ENCODE measurements at places on chromosomes 2 and 18.

DNA sequence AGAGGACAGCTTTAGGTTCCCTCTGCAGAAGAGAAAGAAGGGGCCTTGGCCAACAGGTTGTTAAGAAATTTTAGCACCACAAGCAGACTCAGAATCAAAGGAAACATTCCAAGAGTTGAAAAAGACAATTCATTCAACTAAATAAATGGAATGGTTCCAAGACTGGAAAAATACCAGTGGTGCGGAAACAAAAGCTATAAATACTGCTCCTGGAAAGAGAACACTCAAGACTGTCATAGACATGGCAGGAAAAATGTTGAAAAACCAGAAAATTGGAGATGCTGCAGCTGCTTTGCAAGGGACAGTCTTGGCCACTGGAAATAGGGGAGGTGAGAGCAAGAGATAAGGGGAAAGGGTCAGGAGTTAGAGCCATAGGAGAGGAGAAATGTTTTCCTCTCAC, 312.7 kb upstream of the CYRIA start:
- no peak for DNase-seq

GRCh38 chr2:59025157-59025757, 784.1 kb upstream of the FANCL start:
- peak; percentile 64 for DNase-seq

DNA sequence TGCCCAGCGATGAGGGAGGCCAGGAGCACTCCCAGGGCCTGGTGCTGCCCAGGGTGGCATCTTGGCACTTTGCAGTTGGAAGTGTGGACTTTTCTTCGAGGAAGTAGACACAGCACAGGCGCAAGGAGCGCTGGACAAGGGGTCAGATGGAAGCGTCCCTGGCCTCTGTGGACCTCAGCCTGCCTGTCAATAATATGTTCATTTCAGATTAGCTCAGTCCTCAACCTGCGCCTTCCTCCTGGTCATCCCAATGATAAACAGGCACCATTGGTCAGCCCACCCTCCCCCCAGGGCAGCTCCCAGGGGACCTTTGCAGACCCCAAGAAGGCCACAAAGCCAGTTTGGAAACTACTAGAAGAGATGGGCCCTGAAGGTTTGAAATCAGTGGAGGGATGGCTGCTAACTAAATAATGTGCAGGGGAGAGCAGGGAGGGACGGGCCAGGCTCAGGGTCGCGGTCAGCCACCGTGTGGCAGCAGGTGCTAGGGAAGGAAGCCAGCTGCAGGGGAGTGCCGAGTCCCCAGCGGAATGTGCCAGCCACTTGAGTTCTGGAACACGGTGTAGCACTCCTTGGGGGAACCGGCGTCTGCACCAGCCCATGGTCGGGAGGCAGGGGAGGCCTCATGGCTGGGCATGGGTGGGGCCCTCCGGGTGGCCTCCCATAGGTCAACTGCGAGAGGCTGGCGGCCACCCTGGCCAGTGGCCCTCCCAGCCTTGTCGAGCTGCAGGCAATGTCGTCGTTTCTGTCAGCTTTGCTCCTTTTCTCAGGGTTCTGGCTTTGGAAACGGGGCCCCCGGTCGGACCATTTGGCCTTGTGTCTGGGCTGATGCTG, 59.9 kb downstream of the ADI1 start:
- DNase-seq: no peak

GRCh38 chr2:119205001-119205706, 18.5 kb upstream of the STEAP3 start:
- DNase-seq: no peak

DNA sequence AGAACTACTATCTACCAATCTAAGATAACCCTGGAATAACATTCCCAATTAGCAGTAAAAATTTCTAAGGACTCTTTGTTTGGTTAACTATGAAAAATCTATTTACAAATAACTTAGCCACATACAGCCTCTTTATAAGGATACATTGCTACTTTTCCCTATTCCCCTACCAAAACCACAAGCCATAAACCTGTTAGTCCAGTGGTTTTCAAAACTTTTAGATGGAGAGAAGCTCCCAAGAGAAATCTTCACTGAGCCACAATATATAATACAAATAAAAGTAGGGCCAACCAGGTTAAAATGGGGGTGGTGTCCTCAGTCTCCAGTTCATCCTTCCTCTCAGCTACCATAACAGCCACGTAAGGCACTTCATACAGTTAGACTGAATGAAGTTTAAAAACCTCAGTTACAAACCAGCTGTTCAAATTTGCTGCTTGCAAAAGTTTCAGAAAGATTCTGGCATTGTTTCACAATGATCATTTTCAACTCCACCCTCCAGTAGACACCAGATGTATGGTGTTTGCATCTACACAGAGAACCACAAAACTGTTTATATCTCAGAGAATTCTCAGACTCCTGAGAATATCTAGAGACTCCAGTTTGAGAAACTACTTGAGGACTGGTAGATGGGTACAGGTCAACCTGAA, 26.0 kb downstream of the SOS1 start:
- DNase-seq: no peak

GRCh38 chr2:36441065-36441625, 85.6 kb downstream of the CRIM1 start:
- no peak for DNase-seq

GRCh38 chr2:172457536-172457935, 30.1 kb downstream of the ITGA6 start:
- no peak for DNase-seq

- no peak for DNase-seq
Observed at GRCh38 chr2:16386431-16386830, 279.2 kb downstream of the CYRIA start.

GRCh38 chr18:36454848-36455458, 157.4 kb downstream of the FHOD3 start:
- no peak for DNase-seq

GRCh38 chr2:144711084-144711483, 191.2 kb upstream of the ZEB2 start:
- DNase-seq: no peak

Measured in memory B cell (primary cell).